Right ventricle myocardium inferior (tissue), 1 donor: ENCODE measurements at places on chromosomes 4 and X.

DNA sequence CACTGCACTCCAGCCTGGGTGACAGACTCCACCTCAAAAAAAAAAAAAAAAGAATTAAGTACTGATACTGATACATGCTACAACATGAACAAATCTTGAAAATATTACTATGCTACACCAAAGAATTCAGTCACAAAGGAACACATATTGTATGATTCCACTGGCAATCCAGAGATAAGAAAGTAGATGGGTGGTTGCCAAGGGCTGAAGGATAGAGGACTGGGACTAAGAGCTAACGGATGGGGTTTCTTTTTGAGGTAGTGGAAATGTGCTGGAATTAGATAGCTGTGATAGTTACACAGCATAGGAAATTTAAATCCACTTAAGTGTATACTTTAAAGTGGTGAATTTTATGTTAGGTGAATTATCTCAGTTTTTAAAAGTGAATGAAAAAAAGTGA is 12.5 kb downstream of the ATP11C start:
- no peak for DNase-seq

- DNase-seq = no peak
Measured at GRCh38 chrX:45138525-45138924, 62.2 kb downstream of the DIPK2B start.

GRCh38 chr4:169464080-169464479 is 148.3 kb downstream of the NEK1 start:
- no peak for DNase-seq

DNA sequence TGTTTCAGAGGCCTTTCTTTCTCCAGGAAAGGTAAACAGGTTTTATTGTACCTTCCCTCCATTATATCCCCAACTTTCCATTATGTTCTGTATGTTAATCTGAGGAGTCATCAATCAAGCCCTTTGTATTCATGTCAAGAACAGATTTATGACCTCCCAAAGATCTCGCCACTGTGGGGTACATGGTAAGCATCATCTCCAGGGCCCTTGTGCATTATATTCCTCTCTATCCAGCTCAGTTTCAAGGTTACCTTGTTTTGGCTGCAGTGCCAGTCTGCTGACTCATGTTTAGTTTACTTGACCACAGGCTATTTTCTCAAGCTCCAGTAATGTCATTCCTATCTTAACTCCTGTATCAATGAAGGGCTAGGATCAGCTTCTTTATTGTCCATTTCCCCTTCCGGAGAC is 125.1 kb upstream of the FRMPD4 start:
- DNase-seq = no peak

GRCh38 chrX:65841263-65841662 is 173.8 kb downstream of the MSN start:
- DNase-seq = no peak

GRCh38 chr4:118833192-118833820 is 2.6 kb downstream of the SEC24D start:
- no peak for DNase-seq

DNA sequence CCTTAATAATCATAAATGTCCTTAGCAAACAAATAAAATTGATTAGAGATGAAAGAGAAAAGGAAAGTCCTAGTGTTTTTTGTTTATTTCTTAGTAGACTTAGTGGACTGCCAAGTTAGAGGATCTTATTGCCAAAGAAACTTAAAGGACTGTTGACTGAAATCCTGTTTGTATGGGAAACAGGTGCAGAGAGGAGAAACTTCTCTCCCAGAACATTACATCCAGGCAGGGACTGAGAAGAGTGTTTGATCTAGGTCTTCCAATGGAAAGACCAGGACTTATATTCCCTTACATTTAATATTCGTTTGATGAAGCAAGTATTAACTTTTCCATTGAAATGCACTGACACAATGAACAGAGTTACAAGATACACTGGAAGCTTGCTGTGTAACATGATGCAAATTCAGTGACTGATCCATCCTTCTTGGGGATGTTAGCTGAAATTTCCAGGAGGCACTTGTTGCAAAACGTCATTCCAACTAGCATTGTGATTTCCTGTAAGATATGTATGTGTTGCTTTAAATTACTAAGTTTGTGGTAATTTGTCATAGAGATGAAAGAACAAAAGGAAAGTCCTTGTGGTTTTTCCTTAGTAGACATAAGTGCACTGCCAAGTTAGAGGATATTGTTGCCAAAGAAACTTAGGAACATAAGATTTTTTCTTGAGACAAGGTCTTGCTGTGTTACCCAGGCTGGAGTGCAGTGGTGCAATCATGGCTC is 505.6 kb downstream of the STIM2 start:
- no peak for DNase-seq

DNA sequence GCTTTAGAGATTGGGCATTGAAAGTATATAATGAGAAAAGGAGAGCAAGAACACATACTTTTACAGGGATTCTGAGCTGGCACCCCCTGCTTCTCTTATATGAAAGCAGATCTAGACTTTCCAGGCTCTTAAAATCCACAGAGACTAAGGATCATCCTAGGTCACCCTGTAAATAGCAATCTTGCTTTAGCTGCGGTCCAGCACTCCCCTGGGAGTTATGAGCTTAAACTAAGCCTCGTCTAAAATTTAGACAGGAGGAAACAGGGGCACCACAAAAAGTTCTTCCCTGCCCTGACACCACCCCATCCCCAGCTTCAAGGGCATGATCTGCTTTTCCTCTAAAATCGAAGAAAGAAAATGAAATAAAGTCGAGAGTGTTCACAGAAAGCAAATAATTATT is 143.3 kb upstream of the KCNIP4 start:
- DNase-seq = no peak

GRCh38 chrX:17373337-17373736 is 1.7 kb upstream of the NHS start:
- DNase-seq = peak; percentile 50

GRCh38 chrX:41602816-41603345 is 85.9 kb upstream of the GPR34 start:
- DNase-seq = no peak

DNA sequence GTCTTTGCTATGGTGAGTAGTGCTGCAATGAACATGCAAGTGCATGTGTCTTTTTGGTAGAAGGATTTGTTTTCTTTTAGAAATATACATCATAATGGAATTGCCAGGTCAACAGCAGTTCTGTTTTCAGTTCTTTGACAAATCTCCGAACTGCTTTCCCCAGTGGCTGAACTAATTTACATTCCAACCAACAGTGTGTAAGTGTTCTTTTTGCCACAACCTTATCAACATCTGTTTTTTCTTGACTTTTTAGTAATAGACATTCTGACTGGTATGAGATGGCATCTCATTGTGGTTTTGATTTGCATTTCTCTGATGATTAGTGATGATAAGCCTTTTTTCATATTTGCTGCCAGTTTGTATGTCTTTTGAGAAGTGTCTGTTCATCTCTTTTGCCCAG is 406.3 kb downstream of the DTHD1 start:
- DNase-seq = no peak

- no peak for DNase-seq
Measured at GRCh38 chr4:108473163-108473720, 147.1 kb upstream of the RPL34 start.

- DNase-seq = no peak
Measured at GRCh38 chrX:51395810-51396728, 63.4 kb downstream of the NUDT10 start.

GRCh38 chr4:88275949-88276515 is 8.3 kb downstream of the PPM1K start:
- no peak for DNase-seq

- no peak for DNase-seq
Measured at GRCh38 chr4:125505621-125506020, 190.9 kb downstream of the FAT4 start.
